ENCODE measurements at places on chromosomes 12 and 14. TPM values are rescaled to one million over a fixed set of nuclear protein-coding genes. Genes with fewer than 3 reads are reported as not detected.
A peak's percentile ranks its signal among the peaks of the same experiment; 100 is the strongest.

The PTPRB gene
- 83.2 TPM for total RNA-seq

The CLEC14A gene
- total RNA-seq, result 34.7 TPM

The NABP2 gene
- total RNA-seq, result 32.6 TPM

The SLC5A8 gene
- 5.5 TPM for total RNA-seq

DNA sequence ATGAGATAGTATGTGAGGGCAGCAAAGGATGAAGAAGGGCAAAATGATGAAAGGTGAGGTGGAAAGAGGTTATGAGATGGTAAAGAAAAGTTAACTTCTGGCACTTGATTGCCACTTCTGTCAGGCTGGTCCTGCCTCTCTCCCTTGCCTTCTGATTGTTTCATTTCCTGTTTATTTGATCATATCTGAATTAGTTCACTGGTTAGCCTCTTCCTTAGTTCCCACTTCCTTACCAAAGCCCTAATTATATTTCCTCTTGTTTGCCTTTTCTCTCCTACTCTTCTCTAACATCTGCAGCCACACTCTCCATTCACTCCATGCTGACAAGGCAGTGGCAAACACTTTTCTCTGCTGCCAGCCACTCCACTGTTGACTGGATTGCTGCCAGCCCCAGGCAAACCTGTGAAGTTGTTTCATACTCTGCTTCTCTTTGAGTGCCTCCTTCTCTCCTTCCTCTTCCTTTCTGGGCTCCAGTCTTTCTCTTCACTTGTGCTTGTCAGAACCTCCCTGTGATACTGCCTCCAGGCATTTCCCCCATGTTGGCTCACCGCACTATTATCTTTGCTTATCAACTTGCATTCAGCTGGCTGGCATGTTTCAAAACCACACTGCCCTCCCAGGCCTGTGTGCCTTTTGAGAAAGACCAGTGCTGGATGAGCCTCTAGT lies 8.1 kb downstream of the PNP start:
- no peak overlapping the region for H3K4me3 ChIP-seq
- H3K27me3 ChIP-seq, result no peaks in the 10 kb centered on the region
- DNase-seq, result peak; percentile 72

DNA sequence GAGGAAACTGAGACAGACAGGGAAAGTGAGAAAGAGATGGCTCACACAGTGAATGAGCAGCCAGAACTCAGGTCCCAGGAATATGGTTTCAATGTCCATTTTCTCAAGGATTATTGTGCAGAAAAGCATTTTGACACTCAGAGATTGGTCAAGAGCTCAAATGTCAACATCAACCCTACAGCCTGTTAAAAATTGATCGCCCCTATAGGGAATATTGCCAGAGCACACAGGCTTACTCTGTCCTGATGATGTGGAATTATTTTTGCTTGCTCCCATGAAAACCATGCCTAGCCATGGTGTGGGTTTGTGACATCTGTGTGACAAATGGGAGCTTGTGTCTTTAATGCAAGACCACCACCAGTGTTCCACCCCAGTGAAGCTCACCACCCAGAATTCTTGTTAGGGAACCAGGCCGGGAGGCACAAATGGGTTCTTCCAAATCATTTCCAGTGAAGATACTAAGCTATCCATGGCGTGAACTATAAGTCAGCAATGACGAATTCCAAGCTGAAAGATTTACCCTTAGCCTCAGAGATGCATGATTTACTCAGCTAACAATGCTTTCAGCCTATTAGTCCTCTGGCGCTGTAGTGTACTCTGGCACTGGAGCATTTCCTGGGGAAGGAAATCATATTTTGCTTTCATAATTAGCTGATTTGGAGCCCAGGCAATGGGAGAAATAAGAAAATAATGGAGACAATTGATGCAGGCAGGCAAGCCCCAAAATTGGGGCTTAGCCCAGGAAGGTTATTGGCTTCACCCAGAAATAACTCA lies 1188.2 kb upstream of the TMEM132C start:
- H3K4me3 ChIP-seq, result no peak overlapping the region
- no peak for DNase-seq
- no peak overlapping the region for H3K27ac ChIP-seq
- no peaks in the 10 kb centered on the region for H3K4me1 ChIP-seq
- H3K27me3 ChIP-seq, result no peaks in the 10 kb centered on the region

DNA sequence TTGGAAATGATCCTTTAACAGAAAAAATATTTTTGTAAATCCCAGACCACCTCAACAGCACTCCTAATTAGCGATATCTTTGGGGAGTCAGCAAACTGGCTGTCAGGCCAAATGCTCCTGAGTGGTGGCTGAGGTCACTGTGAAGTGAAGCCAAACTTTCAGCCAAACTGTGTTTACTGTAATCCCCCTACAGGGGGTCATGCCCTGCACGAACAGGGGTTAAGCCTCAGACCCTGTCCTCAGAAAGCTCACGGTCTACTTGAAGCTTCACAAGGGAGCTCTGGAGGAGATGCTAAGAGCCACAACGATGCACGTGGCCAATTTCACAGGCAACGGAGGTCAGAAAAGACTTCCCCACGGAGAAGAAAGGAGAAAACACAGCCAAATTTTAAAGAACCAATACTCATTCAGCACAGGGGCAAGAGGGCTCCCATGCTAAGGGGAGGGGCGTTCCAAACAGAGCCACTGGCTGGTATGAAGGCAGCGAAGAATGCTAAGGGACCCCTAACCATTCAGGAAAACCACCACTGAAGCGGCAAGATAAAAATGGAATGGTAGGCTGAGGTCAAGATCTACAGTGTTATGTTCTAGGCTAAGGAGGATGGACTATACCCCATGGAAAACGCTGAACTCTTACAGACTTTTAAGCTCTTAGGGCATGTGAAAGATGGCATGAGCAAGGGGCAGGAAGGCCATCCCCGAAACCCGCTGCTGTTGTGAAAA lies 105.4 kb downstream of the ITPR2 start:
- H3K4me3 ChIP-seq, result no peak overlapping the region
- H3K27me3 ChIP-seq, result no peaks in the 10 kb centered on the region
- no peak for DNase-seq
- no peak overlapping the region for H3K27ac ChIP-seq

DNA sequence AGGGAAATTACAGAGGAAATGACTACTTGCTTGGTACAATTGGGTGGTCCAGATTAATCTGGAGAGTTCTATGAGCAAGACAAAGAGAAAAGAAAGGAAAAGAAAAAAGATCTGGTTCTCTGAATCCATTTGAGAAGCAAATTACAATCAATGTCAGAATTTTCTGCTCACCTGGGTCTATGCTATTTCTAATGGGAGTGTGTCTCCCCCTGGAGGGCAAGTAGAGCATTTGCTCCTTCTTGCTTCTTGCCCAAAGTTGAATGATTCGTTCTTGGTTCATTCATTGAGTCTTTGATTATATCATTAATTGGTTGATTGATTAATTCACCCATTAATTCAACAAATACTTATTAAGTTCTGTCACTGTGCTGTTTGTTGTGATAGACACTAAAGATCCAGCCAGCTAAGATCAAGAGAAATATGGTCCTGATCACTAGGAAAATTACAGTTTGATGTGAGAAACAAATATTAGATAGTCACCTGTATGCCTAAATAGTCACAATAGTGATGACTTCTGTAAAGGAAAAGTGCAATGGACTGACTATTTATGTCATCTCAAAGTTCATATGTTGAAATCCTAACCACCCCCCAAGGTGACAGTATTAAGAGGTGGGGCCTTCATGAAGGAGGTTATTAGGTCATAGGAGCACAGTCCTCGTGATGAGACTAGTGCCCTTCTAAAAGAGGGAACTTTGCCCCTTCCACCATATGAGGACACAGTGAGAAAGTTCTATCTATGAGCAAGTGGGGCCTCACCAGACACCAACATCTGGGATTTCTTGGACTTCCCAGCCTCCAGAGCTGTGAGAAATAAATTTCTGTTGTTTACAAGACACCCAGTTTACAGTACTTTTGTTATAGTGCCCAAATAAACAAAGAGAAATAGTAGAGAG lies 8.0 kb upstream of the ASB8 start:
- no peaks in the 10 kb centered on the region for H3K36me3 ChIP-seq
- no peaks in the 10 kb centered on the region for H3K27me3 ChIP-seq
- no peaks in the 10 kb centered on the region for H3K4me1 ChIP-seq
- no peak overlapping the region for H3K27ac ChIP-seq

DNA sequence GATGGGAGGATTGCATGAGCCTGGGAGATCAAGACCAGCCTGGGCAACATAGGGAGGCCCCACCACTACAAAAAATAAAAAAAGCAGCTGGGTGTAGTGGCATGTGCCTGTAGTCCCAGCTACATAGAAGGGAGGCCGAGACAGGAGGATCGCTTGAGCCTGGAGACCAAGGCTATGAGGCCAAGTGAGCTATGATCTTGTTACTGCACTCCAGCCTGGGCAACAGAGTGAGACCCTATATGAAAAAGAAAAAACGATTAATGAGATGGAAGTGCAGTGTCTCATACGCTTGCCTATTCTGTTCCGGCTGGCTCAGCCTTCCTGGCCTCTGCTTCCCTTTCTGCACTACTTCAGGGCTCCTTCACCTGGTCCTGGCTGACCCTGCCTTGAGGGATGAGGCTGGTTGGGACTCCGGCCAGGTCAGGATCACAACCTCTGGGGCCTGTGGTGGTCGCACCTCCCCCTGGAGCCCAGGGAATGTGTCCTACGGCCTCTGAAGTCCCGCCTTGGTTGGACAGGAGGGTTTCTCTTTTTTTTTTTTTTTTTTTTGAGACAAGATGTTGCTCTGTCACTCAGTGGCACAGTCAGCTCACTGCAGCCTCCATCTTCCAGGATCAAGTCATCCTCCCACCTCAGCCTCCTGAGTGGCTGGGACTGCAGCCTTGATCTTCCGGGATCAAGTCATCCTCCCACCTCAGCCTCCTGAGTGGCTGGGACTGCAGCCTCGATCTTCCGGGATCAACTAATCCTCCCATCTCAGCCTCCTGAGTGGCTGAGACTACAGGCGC lies 10.7 kb downstream of the TEDC1 start:
- no peak overlapping the region for H3K4me3 ChIP-seq
- no peak overlapping the region for H3K27ac ChIP-seq
- peak; percentile 17 for DNase-seq
- H3K27me3 ChIP-seq, result no peaks in the 10 kb centered on the region

DNA sequence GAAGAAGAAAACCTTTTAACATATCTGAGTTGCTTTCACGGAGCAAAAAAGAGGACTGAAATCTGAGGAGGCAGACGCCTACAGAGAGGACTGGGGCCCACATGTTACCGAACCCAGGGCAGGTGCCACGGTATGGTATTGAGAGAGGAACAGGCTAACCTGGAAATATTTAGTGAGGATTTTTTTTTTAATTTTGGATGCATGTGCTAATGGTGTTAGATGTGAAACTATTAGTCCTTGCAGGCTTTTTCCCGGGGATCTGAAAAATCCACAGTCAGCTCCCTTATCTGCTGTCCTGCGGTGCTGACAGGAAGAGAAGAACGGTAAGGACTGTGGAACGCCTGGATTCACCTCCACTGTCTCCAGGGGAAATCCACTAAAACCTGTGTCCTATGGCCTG lies 819.7 kb downstream of the TMEM121 start:
- H3K4me1 ChIP-seq, result no peaks in the 10 kb centered on the region
- H3K36me3 ChIP-seq, result no peaks in the 10 kb centered on the region
- no peak for DNase-seq
- H3K27ac ChIP-seq, result no peak overlapping the region
- H3K27me3 ChIP-seq, result no peaks in the 10 kb centered on the region

GRCh38 chr12:51976376-51977160 lies 25.1 kb downstream of the ACVR1B start:
- peaks cover 84% of the 10 kb centered on the region for H3K4me1 ChIP-seq
- no peak overlapping the region for H3K4me3 ChIP-seq
- DNase-seq, result no peak
- H3K36me3 ChIP-seq, result no peaks in the 10 kb centered on the region
- H3K27ac ChIP-seq, result peak overlapping the region; percentile 92

DNA sequence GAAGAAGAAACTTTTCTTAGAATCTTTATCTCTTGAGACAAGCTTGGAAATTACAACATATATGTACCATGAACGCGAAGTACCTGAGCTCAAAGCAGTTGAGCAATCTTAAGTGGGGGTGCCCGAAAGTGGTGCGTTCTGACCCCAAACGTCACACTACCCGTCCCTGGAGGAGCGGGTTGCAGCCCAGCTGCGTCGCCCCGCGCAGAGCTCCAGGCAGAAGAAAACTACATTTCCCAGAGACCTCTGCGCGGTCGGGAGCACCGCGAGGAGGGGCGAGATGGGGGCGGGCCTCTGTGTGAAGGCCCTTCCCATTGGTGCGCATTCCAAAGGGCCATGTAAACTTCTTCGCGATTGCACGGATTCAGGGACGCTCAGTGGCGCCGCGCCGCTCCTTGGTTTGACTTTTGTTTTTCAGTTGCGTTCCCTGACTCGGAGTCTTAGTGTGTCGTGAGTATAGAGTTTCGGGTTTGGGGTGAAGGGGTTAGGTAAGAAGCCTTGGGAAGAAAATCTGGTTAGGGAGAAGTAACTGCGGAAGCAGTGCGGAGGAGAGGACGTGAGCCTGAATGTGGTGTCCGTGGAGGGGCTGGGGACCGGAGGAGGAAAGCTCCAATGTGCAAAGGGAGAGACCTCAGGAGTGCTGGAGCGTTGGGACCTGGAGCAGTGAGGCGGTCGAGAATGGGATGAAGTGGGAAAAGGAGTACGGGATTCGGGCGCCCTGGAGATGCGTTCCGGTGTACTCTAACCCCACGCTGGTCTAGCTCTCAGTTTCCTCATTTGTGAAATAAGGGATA lies at the start of gene CCDC77:
TSS of gene CCDC77 (plus strand) at position 410 of the 794 bp plus-strand sequence. CDS start 7,740 bp downstream, outside the sequence.
- peaks cover 16% of the 10 kb centered on the region for H3K4me1 ChIP-seq
- H3K27ac ChIP-seq, result no peak within 1 kb of the TSS

DNA sequence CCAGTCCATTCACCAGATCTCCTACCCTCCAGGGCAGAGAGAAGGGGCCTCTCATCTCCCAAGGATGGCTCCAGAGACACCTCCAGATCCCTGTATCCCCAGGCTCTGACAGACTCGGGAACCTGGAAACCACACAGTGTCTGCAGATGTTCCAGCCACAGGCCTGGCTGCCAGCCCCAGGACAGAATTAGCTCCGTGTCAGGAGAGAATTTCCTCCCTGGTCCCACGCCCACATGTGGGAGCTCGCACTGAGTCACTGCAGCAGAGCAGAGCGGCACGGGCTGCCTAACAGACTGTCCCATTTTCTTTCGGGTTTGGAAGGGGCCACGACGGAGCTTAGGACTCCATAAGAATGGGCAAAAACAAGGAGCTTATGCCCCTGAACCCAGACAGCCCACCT lies 33.6 kb downstream of the CMKLR1 start:
- H3K36me3 ChIP-seq, result no peaks in the 10 kb centered on the region
- H3K27ac ChIP-seq, result peak overlapping the region; percentile 82
- DNase-seq, result peak; percentile 85
- H3K27me3 ChIP-seq, result no peaks in the 10 kb centered on the region
- peaks cover 43% of the 10 kb centered on the region for H3K4me1 ChIP-seq
- no peak overlapping the region for H3K4me3 ChIP-seq

GRCh38 chr12:25436206-25437030 lies 116.7 kb downstream of the LMNTD1 start:
- peak overlapping the region; percentile 3 for H3K4me3 ChIP-seq
- no peaks in the 10 kb centered on the region for H3K36me3 ChIP-seq
- H3K27me3 ChIP-seq, result no peaks in the 10 kb centered on the region
- no peaks in the 10 kb centered on the region for H3K4me1 ChIP-seq
- DNase-seq, result peak; percentile 76
- H3K27ac ChIP-seq, result no peak overlapping the region
